ENCODE measurements at places on chromosomes 2 and 18.

- DNase-seq = no peak
Observed at GRCh38 chr18:67496469-67496868, 20.1 kb downstream of the DSEL start.

GRCh38 chr2:227566012-227566411 lies 32.7 kb upstream of the SCYGR2 start:
- DNase-seq = no peak

DNA sequence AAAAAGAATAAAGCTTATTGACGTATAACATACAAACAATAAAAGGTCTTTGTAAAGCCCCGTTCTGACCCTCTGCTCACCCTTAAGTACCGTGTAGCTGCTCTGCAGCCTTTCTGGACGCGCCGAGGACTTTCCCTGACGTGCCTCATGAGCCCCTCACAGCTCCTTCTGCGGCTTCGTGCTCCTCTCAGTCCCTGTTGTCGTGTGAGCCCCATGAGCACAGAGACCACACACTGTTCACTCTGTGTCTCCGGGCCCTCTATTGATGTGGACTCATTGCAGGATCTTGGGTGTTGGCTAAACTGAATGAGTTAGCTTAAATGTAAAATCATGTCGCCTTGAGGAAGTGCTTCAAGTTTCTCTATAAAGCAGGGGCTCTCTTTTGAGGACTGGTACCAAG lies 43.6 kb upstream of the INHBB start:
- DNase-seq = no peak

DNA sequence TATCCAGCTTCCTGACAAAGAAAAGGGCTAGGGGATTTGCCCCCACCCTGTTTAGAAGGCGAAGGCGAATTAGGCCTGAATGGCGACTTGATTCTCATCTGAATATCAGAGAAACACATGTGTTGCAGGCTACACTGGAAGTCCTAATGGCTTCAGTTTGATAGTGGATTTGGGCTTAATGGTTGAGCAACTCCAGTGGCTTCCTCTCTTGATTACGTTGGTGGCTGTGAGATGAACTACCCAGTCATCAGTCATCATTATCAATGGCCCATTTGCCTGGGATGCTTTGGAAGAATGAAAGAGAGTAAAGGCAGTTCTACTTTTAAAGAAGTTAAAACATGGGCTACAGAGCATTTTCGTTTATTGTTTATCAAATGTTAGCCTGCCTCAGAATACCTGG lies 60.9 kb upstream of the IL1R1 start:
- no peak for DNase-seq

DNA sequence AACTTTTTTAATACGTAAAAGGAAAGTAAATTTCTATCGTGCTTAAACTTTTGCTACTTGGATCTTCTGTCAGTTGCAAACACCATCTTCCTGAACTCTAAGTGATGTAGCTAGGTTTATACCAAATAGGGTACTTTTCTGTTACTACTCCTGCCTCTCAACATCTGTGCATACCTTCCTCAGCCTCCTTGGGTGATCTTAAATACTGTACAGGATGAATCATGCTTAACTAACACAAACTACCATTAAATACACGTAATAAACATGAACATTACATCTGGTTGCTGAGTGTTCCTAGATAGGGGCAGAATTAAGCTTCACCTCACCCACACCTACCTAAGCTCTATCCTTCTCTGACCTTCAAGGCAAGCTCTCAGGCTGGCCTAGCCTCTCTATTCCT lies 398.0 kb downstream of the TXNL1 start:
- no peak for DNase-seq

GRCh38 chr2:9232886-9233285 lies 26.3 kb downstream of the ASAP2 start:
- no peak for DNase-seq

Measured in CD4-positive, alpha-beta T cell treated with Interleukin-1 beta for 1 hour (primary cell).